ENCODE measurements at places on chromosomes 13 and 19.

DNA sequence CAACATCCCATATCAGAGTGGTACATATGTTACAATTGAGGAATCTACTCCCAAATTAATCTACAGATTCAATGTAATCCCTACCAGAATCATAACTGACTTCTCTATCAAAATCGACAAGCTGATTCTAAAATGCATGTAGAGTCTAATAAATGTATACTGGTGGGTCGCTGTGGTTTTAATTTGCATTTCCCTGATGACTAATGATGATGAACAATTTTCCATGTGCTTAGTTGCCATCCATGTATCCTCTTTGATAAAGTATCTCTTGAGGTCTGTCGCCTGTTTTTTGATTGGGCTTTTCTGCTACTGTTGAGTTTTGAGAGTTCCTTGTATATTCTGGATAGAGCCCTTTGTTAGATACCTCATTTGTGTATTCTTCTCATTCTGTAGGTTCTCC is 43.8 kb downstream of the KLF12 start:
- DNase-seq: no peak

GRCh38 chr19:56136362-56136761 is 4.7 kb upstream of the ZNF444 start:
- no peak for DNase-seq

DNA sequence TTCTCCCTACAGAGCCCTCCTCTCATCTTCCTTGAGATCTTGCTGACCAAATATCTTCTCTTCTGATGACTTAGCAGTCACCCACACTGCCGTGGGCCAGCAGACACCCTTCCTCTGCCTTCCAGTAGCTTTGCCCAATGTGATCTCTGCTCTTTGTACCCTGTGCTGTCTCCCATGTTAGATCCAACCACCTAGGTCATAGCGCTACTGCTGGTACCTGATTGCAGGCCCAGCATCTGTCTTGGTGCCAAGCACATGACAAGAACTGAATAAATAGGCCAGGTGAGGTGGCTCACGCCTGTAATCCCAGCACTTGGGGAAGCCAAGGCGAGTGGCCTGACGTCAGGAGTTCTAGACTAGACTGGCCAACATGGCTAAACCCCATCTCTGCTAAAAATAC is 149.7 kb downstream of the TM9SF2 start:
- DNase-seq: no peak

- DNase-seq: no peak
Observed at GRCh38 chr13:66359910-66360552, 870.1 kb downstream of the PCDH9 start.

DNA sequence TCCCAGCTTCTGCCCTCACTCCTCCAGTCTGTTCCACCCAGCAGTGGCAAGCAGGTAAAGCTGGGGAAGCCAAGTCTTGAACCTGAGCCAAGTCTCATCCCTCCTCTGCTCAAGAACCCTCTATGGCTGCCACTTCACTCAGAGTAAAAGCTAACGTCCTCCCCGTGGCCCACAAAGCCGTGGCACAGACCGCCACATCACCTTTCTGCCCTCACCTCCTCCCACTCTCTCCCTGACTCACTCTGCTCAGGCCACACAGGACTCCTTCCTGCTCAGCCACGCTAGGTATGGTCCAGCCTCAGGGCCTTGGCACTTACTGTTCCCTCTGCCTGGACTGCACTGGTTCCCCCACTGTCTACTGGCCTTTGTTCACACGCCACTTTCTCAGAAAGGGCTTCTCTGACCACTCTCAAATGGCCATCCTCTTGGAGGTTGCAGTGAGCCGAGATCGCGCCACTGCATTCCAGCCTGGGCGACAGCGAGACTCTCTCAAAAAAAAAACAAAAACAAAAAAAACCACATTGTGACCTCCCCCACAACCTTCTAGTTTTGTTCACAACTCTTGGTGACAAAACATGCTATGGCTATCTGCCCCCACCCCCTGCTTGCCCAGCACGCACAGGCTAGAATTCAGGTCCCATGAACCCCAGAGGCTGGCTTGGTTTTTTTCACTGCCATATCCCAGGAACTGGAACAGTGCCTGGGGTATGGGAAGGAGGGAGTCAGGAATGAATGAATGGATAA is 15.8 kb downstream of the NDUFB7 start:
- DNase-seq: no peak

DNA sequence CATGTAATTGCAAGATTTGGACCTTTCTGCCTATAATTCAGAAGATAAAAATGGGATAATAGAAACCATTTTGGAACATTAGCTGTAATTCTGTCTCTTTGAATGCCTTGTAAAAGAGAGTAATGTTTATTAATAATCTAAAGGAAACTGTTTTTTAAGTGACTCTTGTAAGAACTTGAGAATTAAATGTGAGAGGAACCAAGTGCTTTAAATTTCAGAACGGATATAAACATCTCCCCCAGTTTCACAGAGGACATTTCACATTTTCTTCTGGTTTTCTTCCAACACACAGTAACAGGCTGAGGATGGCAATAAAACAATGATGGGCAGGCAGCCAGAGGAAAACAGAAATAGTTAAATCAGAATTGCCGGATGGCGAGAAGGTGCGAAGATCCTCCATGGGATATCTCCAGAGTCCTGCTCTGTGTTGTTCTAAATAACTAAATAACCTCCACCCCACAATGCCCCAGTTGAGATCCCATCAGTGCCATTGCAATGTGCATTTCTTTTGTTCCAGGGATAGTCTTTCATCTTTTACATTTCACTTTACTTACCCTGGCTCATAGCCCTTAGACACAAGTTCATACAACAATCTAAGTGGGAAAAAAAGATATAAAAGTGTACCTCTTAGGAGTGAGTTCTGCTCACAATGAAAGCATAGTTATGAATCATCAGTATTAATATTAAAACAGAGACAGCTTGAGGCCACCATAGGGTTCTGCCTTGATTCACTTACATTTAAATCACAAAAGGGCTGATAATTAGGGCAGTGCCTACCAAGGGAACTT is 73.3 kb downstream of the TNFRSF19 start:
- DNase-seq: no peak

GRCh38 chr13:26971990-26972887 is 199.4 kb downstream of the USP12 start:
- DNase-seq: no peak

GRCh38 chr19:8499048-8499833 is 3.2 kb downstream of the PRAM1 start:
- DNase-seq: no peak

- DNase-seq: no peak
Observed at GRCh38 chr19:16807549-16808284, 21.5 kb upstream of the SIN3B start.

DNA sequence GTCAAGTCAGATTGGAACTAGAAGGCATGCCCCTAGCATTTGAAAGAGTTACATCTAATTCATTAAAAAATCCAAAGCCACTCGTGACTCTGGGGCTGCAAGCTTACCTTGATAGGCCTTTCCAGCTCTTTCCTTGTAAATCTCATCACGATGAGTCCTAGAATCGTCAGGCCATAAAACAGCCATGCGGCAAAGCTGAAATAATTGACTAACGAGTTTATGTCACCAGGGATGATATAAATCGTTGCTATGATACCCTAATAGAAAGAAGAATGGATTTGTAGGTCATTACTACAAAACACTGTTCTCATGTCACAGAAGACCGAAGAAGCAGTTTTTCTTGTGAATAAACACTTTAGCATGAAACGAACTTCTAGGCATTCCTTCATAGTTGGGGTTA is 27.5 kb downstream of the SLC7A9 start:
- no peak for DNase-seq

DNA sequence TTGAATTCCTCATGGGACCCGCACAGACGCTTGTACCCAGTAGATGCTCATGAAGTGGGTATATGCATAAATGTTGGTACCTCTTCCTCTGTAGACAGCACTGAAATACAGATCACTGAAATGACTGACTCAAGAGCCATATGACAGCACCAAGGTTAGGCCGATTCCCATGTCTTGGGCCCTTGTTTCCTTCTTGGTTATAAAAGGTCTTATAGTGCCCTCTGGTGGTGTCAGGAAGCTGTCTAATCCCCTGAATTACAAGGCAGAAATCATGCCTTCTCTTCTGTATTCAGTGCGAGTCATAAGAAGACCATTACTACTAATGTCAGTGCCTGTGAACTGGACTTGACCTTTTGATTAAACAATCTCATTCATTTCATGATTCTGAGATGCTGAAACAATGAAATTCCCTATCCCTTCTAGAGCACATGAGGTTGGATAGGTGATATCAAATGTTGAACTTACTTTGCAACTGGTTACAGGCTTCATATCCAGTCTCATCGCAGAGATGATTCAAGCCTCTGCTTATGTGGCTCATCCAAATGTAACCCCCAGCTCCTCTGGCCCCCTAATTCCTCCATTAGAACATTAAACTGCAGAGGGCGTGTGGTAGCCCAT is 59.7 kb downstream of the SPATA13 start:
- peak; percentile 13 for DNase-seq

DNA sequence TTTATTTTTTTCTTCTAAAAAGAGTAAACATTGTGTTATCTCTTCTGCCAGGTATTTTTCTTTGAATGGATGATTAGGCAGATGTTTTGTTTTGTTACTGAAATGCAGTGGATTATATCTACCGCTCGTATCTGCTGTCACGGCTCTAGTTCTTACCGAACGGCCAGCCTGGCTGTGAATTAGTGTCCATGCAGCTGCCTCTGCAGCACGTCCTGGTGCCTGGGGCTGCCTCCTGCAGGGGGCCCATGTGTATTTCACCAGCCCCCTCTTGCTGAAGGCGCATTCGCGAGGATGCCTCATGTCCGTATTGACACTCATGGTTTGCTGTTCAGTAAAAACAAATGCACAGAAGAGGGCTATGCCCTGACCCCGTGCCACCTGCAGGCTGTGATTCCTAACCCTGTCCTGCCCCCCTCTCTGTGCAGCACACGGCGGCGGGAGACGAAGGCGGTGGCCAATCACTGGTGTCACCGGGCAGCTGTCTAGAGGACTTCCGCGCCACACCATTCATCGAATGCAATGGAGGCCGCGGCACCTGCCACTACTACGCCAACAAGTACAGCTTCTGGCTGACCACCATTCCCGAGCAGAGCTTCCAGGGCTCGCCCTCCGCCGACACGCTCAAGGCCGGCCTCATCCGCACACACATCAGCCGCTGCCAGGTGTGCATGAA is 49.9 kb downstream of the RAB20 start:
- no peak for DNase-seq

- DNase-seq: no peak
Observed at GRCh38 chr13:58081301-58081820, 449.8 kb downstream of the PCDH17 start.

DNA sequence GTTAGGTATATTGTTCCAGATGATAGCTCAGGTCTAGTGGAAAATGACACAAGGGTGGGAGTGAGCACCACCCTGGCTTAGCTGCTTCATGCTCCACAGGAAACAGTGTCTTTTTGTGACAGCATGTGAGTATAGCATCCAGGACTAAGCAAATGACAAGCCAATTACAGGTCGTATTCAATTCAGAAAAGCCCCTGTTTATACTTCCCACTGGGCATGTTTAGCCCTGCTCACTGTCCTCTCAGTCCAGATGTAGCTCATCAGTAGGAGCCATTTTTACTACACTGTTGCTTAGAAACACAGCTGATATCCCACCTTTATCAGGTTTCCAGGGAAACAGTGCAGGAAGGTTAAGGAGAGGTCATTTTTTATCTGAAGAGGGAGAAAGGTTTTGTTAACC is 8.0 kb downstream of the ABHD13 start:
- no peak for DNase-seq

- no peak for DNase-seq
Observed at GRCh38 chr13:51167393-51168191, 54.6 kb upstream of the FAM124A start.

GRCh38 chr13:107379407-107380155 is 811.6 kb upstream of the ARGLU1 start:
- no peak for DNase-seq

GRCh38 chr13:110017379-110017778 is 231.0 kb upstream of the IRS2 start:
- peak; percentile 61 for DNase-seq

GRCh38 chr13:84466461-84466860 is 584.2 kb upstream of the SLITRK1 start:
- DNase-seq: no peak

GRCh38 chr19:19214159-19214490 is 2.4 kb downstream of the NCAN start:
- DNase-seq: no peak

DNA sequence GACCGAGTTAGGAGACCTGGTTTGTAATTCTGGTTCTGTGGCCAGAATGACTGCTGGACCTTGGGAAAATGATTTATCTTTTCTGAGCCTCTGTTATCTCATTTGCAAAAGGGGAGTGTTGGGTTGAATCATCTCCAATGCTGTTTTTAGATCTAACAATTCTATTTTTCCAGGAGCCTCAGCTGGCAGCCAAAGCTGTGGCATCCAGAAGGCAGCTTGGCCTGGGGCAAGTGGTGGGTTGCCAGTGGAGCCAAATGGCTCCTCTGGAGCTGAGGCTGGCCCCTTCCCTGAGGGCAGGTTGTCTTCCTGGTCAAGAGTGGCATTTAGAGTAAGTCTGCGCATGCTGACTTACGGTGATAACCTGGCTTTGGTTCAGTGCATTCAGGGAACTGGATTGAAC is 21.3 kb downstream of the B3GLCT start:
- no peak for DNase-seq

GRCh38 chr13:22871231-22871630 is 309.5 kb upstream of the SGCG start:
- no peak for DNase-seq

- DNase-seq: no peak
Observed at GRCh38 chr13:31765138-31765785, 25.9 kb downstream of the RXFP2 start.

GRCh38 chr13:109787135-109787954 is 962 bp upstream of the IRS2 start:
- no peak for DNase-seq

DNA sequence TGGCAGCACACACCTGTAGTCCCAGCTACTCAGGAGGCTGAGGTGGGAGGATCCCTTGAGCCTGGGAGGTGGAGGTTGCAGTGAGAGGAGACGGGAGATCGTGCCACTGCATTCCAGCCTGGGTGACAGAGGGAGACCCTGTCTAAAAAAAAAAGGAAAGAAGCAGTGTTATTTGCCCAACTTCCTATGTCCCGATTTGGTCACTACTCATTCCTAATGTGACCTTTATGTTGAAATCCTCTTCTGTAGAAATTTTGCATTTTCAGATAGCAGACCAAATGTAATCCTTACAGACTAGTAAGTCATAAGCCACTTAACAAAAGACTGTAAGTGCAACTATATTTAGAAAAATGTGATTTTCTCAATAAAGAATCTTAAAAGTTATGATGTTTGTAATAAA is 18.2 kb upstream of the STK24 start:
- DNase-seq: no peak

GRCh38 chr19:15843203-15843893 is 27.9 kb upstream of the OR10H1 start:
- DNase-seq: no peak

- DNase-seq: no peak
Observed at GRCh38 chr13:114077099-114077932, 55.1 kb downstream of the RASA3 start.

GRCh38 chr13:27437126-27437525 is 12.7 kb downstream of the GTF3A start:
- DNase-seq: no peak
